ENCODE measurements at places on chromosomes 2 and 18.

- DNase-seq: no peak
These were observed 268.0 kb downstream of the DYSF start for GRCh38 chr2:71721362-71721665.

GRCh38 chr2:76307495-76307894 is 596.8 kb upstream of the GCFC2 start:
- DNase-seq: no peak

GRCh38 chr2:33529771-33530481 is 53.5 kb downstream of the RASGRP3 start:
- no peak for DNase-seq

DNA sequence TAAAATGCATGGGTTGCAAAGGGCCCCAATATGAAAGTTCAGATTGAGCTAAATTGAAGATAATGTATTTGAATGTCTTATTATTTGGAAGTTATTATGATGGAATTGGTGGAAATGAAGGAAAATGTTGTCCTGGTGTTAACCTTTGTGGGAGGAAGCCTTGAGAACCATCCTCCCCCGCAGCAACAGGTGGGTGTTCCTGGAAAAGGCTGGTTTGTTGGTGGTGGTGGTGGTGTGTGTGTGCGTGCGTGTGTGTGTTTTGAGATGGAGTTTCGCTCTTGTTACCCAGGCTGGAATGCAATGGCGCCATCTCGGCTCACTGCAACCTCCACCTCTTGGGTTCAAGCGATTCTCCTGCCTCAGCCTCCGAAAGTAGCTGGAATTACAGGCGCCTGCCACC is 36.2 kb downstream of the CHRNA1 start:
- DNase-seq: no peak

DNA sequence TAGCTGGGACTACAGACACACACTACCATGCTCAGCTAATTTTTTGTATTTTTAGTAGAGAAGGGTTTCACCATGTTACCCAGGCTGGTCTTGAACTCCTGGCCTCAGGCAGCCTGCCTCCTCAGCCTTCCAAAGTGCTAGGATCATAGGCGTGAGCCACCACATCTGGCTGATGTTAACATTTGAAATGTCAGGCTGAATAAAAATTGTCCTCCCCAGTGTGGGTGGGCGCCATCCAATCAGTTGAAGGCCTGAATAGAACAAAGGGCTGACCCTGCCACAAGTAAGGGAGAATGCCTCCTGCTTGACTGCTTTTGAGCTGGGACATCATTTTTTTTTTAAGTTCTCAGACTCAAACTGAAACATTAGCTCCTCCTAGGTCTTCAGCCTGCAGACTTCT is 21.0 kb upstream of the RHOB start:
- no peak for DNase-seq

DNA sequence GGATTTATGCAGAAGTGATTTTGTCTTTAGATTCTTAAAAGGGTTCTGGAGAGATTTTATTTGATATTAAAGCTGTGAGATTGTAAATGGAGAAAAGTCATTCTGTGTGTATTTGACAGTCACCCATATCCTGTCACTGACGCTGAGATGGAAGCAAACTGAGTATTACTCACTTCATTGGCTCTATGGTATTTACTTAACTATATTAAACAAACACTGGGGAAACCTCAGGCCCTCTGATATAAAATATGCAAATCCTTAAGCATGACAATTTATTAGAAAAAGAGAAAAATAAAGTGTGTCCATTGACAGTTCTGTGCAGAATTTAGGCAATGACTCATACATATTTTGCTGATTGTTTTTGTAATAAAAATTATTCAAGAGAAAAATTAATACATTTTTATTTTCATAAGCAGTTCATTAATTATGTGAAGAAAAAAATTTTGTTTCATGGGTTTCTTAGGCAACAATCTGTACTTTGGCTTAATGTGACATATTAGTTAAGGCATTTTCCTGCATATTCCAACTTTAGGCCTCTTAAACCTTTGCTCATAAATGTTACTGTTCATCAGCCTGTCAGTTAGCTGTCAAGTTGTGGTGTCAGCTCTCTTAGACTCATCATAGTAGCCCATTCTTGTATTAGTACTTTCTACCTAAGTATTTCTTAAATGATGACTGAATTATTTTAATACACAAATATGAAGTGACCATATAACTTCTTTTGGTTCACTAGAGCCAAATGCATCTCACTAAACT is 99.9 kb downstream of the PARD3B start:
- DNase-seq: no peak

- no peak for DNase-seq
These were observed 146.1 kb downstream of the BCL11A start for GRCh38 chr2:60407398-60407797.

- DNase-seq: peak; percentile 17
These were observed 71.8 kb upstream of the SEC11C start for GRCh38 chr18:59067873-59068272.

- DNase-seq: no peak
These were observed 4.7 kb upstream of the CXCR4 start for GRCh38 chr2:136122661-136123060.

DNA sequence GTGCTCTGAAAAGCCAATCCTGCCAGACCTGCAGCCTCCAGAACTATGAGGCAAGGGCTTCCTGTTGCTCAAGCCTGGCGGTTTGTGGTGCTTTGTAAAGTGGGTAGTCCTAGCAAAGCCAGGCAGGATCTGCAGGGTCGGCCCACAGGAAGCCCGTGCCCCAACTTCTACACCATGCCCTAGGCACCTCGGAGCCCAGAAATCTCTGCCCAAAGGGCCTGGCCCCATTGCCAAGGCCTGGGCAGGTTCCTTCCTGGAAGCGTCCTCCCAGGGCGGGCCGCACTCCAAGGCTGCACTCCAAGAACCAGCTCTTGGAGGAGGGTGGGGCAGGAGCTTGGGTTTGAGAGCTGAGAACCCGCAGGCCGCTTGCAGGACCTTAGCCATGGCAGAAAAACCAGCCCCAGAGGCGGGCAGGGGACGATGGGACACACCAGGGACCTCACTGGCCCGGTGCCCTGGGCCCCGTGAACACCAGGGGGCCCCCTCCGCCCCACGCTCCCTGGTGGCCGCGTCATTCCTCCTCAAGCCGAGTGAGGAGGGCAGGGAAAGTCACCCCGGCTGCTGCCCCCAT is 37.2 kb upstream of the ID2 start:
- DNase-seq: no peak

DNA sequence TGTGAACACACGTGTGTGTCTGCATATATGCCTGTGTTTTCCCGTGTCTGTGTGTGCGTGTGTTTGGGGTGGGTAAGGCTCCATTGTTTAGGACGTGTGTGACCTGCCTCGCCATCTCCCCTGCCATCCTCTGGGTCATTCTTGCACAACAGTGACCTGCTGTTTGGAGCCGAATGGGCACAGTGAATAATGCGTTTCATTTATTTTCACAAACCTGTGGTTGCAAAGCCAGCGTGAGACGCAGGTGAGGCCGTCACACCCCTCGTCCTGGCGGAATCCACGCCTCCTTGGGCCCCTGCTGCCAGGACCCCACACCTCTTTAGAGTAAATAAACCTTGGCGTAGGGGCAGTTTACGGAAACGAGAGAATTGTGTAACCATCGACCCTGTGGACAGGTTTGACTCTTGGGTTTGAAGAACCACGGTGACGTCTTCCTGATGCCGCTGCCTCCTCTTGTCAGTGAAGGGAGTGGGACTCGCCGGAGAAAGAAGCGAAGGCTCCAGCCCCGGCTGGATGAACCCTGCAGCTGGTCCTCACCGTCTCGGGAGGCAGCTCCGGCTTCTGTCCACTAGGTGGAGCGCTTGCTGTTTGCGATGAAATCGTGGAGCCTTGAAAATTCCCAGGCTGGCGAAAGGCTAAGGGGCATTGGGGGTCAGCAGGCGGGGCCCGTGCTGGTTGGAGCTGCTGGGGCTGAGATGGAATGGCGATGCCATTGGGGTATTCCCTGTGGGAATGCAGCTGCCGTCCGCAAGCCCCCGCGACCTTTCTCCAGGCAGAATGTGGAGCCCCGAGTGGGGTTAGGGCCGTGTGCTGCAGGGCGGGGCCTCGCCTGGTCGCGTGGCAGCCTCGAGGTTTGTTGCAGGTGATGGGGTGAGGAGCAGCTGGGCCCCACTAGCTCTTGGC is 81.1 kb downstream of the RTP5 start:
- DNase-seq: peak; percentile 55

- no peak for DNase-seq
These were observed 226.8 kb downstream of the LDLRAD4 start for GRCh38 chr18:13445241-13445897.
